Fibroblast of the aortic adventitia (primary cell): ENCODE measurements at places on chromosomes 12 and 14.

DNA sequence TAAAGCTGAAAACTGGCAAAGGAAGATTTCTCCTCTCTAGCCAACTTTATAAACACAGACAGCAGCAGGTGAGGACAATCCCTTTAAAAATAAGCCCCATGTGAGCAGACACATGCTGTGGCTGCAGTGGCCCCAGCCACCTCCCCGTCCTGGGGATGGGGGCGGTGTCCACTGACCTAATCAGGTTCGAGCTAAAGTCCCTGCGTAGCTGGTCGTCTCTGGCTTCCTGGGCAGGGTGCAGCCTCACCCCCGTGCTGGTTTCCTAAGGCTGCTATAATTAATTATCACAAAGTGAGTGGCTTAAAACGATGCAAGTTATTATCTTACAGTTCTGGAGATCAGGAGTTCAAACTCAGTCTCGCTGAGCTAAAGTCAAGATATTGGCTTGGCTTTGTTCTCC is 1.0 kb downstream of the BDKRB1 start:
- DNase-seq = no peak

GRCh38 chr12:57153415-57153997 is 6.1 kb upstream of the LRP1-AS start:
- DNase-seq = no peak

GRCh38 chr14:53055003-53055402 is 98.1 kb downstream of the DDHD1 start:
- DNase-seq = peak; percentile 84

DNA sequence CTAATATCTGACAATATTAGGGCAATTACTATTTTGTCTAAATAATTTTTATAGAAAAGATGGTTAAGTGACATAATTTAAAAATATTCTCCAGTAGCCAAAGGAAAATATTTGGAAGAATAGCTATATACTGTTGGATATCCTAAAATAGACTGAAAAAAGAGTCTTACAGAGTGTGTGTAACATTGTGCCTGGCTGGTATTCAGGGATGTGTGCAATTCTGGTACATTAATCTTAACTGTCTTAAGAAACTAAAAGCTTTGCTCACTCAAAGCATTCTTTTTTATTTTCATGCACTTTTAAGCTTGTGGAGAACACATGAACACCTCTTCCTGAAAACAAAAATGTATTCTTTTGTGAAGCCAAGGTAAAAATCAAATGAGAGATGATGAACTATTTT is 10.1 kb upstream of the NR2C1 start:
- peak; percentile 78 for DNase-seq

GRCh38 chr14:76138758-76139723 is 12.7 kb upstream of the GPATCH2L start:
- DNase-seq = no peak

- no peak for DNase-seq
Measured at GRCh38 chr12:23041774-23042173, 416.8 kb downstream of the ETNK1 start.

GRCh38 chr12:42021469-42021868 is 123.2 kb downstream of the GXYLT1 start:
- no peak for DNase-seq
